Activated CD4-positive, CD25-positive, alpha-beta regulatory T cell treated with anti-CD3 and anti-CD28 coated beads, Interleukin-2, amount 50 U/mL, for 16 hours (primary cell): ENCODE measurements at places on chromosomes 12 and 14.

- no peak for DNase-seq
Observed at GRCh38 chr14:64654246-64654900, 49.9 kb upstream of the PLEKHG3 start.

DNA sequence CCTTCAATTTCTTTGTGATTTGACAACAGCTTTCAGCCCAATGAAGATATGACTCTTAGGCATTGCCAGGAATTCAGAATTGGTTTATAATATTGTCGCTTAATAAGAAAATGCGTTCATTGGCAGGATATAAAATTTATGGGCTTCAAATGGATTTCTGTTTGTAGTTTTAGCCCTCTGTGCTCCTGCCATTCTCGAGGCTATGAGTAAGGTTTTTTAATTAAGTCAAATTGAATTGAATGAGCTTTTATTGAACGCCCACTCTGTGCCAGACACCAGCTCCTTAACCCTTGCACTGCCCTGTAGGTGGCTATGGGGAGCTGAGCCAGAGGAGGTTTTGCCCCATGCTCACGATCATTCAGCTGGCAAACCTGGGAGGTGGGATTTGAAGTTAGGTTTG lies 115.1 kb downstream of the SLC25A47 start:
- DNase-seq = no peak

DNA sequence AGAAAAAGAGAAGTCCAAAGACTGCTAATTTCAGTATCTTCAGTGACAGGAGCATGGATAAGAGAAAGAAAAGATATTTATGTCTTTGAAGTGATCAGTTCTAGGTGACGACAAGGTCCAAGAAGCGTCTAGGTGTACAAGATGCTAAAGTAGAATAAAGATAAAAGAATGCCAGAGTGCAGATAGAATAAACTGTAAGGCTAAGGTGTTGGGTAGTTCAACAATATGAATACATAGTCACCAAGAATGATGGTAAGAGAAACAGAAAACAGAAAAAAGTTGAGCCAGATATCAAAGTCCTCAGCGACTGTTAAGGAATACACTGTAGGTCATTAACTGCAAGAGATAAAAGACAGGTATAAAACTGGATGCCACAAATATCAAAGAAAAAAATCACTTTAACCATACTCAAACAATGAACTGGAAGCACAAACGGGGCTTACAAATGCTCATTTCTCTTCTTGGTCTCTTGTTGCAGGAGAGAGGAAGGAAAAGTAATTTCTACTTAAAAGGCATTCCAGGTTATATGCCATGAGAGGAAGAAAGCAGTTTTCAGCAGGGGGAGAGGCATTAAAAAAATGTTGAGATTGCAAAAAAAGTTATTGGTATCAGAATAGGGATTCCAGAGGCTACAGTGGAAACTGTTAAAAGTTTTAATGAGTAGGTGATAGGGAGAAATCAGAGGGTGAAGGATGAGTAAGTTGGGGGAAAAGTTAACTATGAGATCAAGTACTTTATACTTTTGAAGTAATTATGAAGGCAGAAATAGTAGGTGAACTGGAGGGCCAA lies 121.5 kb downstream of the CEP83 start:
- no peak for DNase-seq

GRCh38 chr12:122842505-122843405 lies 7.5 kb downstream of the HIP1R start:
- DNase-seq = no peak

GRCh38 chr12:5395443-5396271 lies 36.3 kb upstream of the NTF3 start:
- DNase-seq = no peak

DNA sequence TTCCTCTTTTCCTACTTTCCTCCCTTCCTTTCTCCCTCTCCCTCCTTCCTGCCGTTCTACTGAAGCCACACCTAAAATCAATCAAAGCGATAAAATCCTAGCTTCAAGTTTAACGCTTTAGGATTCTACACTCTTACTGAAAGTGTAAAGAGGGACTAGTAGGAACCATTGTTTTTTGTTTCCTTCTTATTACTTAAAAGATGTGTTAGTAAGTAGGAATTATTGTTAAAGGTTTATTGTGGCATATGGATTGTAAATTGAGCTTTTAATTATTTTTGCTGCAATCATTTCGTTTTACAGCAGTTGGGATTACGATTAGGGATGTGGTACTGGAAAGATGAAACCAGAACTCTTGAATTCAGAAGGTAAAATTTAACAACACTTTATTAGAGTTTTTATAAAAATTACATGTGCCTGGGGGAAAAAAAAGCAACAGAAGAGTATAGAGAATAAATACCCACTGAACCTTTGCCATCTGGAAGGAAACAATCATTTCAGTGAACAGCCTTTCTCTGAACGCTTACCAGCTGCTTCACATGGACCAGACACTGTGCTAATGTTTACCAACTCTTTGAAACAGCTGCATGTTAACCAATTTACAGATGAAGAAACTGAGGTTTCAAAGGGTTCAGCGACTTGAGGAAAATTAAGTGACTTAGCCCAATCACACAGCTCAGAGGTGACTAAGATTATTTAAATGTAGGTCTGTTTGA lies 1.0 kb downstream of the PPP1R36 start:
- DNase-seq = no peak

DNA sequence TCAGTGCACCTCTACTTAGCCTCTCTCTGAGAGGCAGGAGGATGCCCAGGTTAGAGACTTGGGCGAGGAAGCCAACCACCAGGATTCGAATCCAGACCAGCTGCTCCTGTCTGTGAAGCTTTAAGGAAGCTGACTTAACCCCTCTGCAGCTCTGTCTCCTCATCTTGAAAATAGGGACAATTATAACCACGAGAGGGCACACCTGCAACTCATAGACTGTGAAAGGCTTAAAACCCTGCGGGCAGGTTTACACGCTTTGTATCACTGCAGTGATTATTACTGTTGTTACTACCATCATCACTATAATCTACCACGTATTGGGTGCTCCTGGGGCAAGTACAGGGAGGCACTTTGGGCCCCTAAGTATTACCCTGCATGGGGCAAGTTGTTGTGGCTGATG lies 379.8 kb downstream of the VRK1 start:
- peak; percentile 18 for DNase-seq

- DNase-seq = no peak
Observed at GRCh38 chr12:132314035-132314434, 15.4 kb downstream of the GALNT9 start.

- DNase-seq = no peak
Observed at GRCh38 chr12:92561543-92561899, 141.3 kb upstream of the PLEKHG7 start.

DNA sequence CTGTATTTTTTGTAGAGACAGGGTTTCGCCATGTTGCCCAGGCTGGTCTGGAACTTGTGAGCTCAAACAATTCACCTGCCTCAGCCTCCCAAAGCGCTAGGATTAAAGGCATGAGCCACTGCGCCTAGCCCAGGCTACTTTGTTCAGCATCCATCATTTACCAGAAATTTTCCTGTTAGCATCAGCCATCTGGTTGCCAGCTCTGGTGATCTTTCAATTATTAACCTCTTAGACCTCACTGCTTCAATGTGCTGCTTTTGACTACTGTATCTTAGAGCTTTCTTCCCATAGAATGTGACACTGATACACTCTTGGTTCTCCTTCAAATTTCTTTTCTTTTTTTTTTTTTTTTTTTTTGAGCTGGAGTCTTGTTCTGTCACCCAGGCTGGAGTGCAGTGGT lies 5.4 kb upstream of the AMHR2 start:
- DNase-seq = no peak

GRCh38 chr12:121939186-121939585 lies 20.8 kb downstream of the CFAP251 start:
- DNase-seq = no peak

DNA sequence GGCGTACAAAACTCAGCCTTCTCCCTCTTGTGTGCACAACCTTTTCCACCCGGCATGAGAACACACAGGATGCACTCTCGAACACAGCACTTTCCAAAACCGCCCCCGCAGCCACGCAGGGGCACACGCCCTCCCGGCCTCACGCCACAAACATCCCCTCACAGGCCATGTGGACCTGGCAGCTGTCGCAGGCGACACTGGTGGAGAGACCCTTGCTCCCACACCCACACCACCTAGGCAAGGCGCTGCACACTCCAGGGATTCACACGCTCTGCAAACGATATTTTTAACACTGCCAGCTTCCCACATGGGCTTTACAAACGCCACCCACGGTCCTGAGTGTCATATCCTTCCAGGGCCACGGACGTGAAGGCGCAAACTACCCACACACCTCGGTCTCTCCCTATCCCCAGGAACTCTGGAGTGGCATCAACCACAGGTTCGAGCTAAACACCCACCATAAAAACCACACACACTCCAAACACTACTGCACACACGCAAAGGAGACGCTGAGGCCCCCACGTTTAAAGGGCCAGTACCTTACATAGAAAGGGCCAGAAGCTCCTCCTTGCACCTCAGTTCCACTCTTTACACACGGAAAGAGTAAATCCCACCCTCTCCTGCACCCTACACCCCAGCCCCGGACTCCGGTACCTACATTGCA lies 12.4 kb upstream of the ITGB7 start:
- peak; percentile 26 for DNase-seq

GRCh38 chr12:96121271-96121711 lies 72.9 kb upstream of the ELK3 start:
- DNase-seq = no peak
